ENCODE measurements at places on chromosomes 12 and 14.

GRCh38 chr12:95390932-95391331 lies 83.0 kb upstream of the METAP2 start:
- DNase-seq: no peak

- DNase-seq: no peak
These were observed 7.8 kb downstream of the TRAF3 start for GRCh38 chr14:102784892-102785594.

DNA sequence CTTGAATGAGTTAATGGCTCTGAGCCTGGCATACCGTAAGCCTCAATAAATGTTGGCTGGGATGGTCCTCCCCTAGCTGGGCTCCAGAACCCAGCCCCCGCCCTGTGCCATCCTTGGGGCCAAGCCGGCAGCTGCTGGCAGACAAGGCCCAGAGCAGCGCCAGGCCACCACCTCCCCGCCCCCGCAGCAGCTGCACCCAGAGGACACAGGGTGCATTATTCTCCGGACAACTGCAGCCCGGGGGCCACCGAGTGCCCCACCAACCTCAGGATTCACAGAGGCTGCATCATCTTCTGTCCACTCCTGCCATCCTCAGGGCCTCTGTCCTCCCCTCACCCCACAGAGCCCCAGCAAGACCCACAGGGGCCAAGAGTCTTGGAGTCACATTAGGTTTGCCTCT lies 92.7 kb downstream of the NCOR2 start:
- no peak for DNase-seq

- no peak for DNase-seq
These were observed 100.0 kb downstream of the PRKCH start for GRCh38 chr14:61421212-61421923.

GRCh38 chr12:31965090-31965489 lies 5.9 kb downstream of the RESF1 start:
- no peak for DNase-seq

GRCh38 chr14:59463787-59464485 lies 1.2 kb downstream of the GPR135 start:
- no peak for DNase-seq
